ENCODE measurements at places on chromosomes 4 and X. TPM values are rescaled to one million over a fixed set of nuclear protein-coding genes. Genes with fewer than 3 reads are reported as not detected.

DNA sequence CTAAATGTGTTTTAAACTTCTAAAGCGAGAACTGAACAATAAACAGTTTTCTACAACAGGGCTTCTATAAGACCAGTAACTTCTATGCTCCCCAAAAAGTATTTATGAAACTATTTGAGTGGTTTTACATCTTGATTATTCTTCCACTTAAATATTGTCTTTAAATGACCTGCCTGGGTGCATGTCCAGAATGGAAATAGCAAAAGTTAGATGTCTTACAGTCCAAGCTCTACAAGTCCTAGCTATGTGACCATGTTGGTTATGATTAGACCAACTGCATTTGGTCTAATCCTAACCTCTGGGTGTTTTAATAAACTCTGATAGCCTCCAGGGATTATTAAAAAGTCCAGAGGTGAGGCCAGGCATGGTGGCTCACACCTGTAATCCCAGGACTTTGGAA lies 79.0 kb upstream of the ATXN3L start:
- DNase-seq, result no peak

- no peak for DNase-seq
These were observed 201.3 kb upstream of the CTSO start for GRCh38 chr4:156154978-156155377.

The RADX gene
- total RNA-seq, result 2.8 TPM

GRCh38 chr4:47493238-47494123 lies 8.4 kb downstream of the ATP10D start:
- no peak for DNase-seq

DNA sequence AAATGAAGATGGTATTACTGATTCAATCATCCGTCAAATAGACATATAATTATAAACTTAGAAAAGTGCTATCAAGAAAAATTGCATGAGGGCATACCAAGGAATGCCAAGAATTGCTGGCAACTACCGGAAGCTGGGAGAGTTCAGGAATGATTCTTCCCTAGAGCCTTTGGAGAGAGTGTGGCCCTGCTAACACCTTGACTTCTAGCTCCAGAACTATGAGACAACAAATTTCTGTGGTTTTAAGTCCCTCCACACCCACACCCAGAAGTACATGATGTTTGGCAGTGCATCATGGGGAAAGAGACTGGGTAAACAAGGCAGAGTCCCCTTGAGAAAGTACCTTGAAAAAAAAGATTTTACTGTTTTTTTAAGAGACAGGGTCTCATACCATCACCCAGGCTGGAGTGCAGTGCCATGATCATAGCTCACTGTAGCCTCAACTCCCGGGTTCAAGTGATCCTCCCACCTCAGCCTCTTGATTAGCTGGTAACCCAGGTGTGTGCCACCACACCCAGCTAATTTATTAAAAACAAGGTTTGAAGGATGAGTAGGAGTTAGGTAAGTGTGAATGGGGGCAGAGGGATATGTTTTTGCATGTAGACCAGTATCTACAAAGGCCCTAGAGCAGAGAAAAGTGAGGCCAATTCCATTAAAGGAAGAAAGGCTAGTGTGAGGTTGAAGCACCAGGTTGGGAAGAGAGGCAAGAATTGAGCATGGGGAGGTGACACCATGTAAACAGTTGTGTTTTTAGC lies 53.1 kb downstream of the GSX2 start:
- DNase-seq, result no peak

- DNase-seq, result peak; percentile 23
These were observed 70.8 kb upstream of the HHIP start for GRCh38 chr4:144575181-144575580.

GRCh38 chrX:130716781-130717413 lies 186.1 kb downstream of the ENOX2 start:
- no peak for DNase-seq

- DNase-seq, result no peak
These were observed 36.9 kb downstream of the CEP44 start for GRCh38 chr4:174320494-174321199.

The HPGD gene
- 4.1 TPM for total RNA-seq

The QDPR gene
- total RNA-seq, result 26.3 TPM

DNA sequence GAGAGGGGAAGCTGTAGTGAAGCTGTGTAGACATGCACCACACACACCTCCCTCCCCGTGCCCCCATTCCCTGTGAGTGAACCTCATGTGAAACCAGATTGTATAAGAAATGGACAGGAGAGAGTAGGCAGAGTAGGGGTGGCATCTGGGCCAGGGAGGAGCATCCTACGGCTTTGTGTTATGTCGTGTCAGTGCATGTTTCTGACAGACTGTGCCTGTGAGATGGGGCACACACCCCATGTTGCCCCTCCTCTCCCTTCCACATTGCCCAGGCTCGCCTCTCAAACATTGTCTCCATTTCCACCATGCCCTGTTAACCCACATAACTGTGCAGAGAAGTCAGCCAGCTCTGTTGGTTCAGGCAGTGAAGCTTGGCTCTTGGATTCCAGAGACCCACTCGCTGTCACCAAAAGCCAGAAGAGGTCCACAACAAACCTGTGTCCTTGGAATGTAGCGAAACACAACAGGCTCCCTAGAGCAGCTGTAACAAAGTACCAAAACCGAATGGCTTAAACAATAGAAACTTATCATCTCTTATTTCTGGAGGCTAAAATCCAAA lies 56.1 kb downstream of the SLC9A6 start:
- DNase-seq, result no peak

- DNase-seq, result peak; percentile 72
These were observed 76.0 kb downstream of the INTS6L start for GRCh38 chrX:135596495-135596894.

- DNase-seq, result no peak
These were observed 338.8 kb upstream of the PPARGC1A start for GRCh38 chr4:24228692-24229091.

The ARHGAP36 gene
- total RNA-seq, result not detected

GRCh38 chr4:121696581-121697461 lies at the start of gene ANXA5:
TSS of gene ANXA5 (minus strand) at chr4:121696980. CDS start at chr4:121696589, 391 bp downstream.
- peak; percentile 83 for DNase-seq

DNA sequence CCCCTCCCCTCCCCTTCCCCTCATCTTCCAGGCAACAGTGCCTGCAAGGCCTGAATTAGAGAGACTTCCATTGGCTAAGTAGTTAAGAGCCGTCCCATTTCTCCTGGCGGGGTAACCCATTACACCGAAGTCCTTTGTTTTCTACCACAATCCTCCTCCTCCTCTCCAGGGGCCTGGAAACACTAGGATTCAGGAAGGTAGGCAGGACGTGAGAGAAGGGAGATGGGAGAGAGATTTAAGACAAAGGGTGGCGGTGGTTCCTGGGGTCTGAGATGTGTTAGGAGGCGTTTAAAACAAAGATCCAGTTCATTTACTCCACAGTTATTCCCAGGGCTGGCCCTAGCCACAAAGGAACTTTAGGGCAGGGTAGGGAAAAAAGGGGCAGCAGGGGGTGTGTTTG lies 28.0 kb downstream of the NYX start:
- DNase-seq, result peak; percentile 77

DNA sequence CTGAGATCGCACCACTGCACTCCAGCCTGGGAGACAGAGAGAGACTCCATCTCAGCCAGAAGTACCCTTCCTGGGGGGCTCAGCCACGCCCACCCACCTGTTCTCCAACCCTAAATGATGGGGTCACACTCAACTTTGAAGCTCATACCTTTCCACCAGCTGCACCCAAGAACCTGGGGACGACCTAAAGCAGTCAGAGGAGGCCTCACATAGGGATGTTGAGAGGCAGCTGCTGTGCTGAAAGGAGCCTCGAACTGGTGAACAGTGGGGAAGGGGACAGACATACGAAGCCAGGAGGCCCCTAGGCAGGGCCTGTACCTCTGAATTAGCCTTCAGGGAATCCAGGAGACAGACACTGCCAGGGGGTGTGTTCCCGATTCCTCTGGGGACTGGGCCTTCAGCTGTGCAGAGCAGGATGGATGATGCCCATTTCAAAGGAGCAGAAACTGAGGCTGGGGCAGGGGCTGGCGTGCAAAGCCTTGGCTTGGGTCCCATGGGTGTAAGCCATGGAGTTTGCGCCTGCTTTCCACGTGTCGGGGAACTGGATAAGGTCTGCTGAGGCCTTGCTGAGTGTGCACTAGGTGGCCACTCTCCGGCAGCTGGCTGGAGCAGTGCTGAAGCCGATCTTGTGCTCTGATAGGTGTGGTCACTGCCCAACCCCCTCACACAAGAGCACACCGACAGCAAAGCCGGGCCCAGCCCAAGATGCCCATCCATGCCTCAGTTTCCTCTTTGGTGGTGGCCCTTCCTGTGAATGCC lies 130.8 kb downstream of the CPZ start:
- no peak for DNase-seq

DNA sequence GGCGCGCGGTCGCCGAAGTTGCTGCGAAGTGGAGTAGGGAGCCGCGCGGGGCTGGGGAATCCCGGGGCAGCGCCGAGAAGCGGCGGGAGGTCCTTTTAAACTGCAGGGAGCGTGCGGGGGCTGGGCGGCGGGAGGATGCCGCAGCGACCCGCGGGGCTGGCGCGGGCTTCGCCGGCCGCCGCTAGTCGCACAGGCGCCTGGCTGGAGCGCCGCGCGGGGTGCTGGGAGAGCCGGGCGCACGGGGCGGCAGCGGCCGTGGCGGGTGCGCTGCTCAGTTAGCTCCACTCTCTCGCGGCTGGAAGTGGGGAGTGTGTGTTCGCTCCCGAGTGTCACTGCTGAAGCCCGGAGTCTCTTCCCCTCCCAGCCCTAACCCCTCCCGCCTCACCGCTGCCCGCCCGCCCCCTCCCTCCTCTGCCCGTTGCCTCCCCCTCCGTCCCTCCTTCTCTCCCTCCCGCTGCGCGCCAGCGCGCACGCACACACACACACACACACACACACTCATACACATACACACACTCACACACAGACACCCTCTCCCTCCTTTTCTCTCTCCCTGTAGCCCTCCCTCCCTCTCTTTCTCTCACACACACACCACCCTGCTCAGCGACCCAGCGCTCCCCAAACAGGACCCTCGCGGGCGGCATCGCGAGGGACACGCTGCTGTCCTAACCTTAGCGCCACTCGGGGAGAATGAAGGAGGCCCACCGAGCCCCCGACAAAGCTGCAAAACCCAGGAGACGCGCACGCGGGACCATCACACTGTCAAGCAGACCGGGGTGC lies at the start of gene NDNF:
Gene NDNF, minus strand, starts transcription at position 312 of the 780 bp plus-strand sequence. CDS start 26,698 bp downstream, outside the sequence.
- DNase-seq, result peak; percentile 61

The MAGEA4 gene
- total RNA-seq, result 2.8 TPM

DNA sequence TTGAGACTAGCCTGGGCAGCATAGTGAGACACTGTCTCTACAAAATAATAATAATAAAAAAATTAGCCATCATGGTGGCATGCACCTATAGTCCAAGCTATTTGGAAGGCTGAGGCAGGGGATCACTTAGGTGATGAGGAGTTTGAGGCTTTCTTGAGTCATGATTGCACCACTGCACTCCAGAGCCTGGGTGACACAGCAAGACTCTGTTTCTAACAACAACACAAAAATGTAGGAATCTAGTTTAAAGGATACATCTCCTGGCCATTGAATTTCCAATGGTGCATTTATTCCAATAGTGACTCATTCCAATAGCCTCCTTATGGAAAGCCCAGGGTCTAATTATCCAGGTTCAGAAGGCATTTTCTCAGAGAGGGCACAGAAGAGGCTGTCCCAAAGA lies 21.9 kb upstream of the HERC6 start:
- DNase-seq, result no peak

The UGT2A2 gene
- not detected for total RNA-seq

DNA sequence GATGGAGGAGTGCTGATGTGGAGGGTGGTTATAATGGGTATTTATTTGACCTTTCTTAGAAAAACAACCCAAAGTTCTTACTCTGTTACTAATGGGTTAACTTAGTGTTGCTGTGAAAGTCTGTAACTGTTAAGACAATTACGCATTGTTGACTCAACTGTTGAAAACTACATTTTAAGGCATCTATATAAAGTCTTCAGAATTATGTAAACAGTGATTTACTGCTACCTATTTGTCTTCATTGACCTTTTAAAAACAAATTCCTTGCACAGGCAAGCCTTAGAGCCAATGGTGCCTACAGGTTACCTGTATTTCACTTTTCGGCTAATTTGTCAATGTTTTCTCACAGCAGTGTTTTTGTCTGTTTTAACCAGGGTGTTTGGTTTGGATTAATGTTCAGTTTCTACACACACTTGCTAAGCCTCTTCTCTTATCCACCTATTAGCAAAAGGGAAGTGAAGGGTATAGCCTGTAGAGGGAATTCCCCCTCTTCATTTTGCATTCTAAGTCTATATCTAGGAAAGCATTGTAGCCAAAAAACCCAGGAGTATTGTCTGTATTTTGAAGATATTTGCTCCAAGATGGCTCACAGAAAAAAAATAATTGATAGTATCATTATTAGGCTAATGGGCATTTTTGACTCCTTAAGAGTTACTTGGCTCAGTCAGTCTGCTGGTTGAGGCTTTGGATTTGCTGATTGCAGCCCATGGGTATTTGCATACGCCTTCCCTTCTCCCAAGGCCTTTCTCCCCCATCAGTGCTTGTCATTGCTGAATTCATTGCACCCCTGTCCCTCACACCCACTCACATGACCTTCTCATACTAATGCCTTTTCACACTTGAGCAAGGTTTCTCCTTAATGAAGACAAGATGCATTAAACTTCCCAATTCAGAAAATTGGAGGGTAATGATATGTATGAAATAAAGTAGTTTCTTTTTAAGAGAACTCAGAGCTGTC lies 30.5 kb downstream of the AFF1 start:
- DNase-seq, result peak; percentile 53

- no peak for DNase-seq
These were observed 21.2 kb upstream of the DDX3X start for GRCh38 chrX:41312786-41313185.

- DNase-seq, result peak; percentile 25
These were observed 50.1 kb downstream of the GAB1 start for GRCh38 chr4:143386812-143387211.

GRCh38 chrX:11641349-11642065 lies 24.2 kb downstream of the ARHGAP6 start:
- no peak for DNase-seq

- peak; percentile 61 for DNase-seq
These were observed 578 bp downstream of the DCUN1D4 start for GRCh38 chr4:51843309-51844152.

DNA sequence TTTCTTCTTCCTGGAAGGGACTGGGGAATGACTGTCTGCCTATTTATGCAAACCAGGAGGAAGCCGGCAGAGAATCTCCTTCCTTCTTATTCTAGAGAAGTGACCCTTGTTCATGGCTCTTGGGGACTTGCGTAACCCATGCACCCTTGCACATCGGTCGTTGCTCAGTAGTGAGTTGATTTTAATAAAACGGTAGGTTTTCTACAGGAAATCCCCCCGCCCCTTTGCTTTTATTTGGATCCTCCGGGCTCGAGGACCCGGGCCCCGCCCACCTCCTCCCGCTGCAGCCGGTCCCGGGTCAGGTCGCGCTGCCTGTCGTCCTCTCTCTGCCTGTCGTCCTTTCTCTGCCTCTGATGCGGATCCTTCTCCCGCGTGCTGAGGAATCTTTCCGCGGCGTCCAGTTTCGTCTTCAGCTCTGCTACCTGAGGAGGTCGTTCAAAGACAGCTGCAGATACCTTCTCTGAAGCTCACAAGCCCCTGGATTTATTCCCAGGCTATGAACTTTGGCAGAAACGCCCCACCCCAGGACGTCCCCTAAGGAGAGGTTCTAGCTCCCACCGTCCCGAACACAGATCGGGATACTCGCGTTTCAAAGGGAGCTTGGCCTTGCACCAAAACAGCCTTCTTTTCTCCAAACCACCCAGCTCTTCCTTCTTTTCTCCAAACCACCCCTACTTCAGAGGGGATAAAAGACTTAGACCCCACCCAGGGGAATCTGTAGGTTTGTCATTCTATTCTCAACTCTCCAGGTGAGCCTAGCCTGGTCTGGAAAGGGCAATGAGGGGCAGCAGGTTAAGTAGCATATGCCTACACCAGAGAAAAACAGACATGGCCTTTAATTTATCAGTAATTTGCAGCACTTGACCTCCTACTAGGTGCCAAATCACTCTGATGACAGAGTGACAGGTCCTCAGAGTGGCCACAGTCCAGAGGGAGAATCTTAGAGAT lies 7.0 kb downstream of the TNIP3 start:
- DNase-seq, result peak; percentile 84

GRCh38 chr4:40412388-40412787 lies 77.3 kb downstream of the CHRNA9 start:
- DNase-seq, result no peak

Measured in GM23338 (cell line).